ENCODE measurements at places on chromosomes 2 and 18.

GRCh38 chr2:11344342-11344955 lies at the start of gene ROCK2:
Gene ROCK2, minus strand, starts transcription at chr2:11344636. Its CDS starts 500 bp downstream, at chr2:11344136.
- DNase-seq = peak; percentile 22

GRCh38 chr2:241733391-241734207 lies 831 bp upstream of the D2HGDH start:
- DNase-seq = no peak

- no peak for DNase-seq
These were observed 779.8 kb downstream of the RNF144A start for GRCh38 chr2:7697052-7697451.

GRCh38 chr2:215378045-215378444 lies 57.8 kb downstream of the FN1 start:
- no peak for DNase-seq

GRCh38 chr2:75459565-75460310 lies 101.0 kb downstream of the EVA1A start:
- DNase-seq = no peak

DNA sequence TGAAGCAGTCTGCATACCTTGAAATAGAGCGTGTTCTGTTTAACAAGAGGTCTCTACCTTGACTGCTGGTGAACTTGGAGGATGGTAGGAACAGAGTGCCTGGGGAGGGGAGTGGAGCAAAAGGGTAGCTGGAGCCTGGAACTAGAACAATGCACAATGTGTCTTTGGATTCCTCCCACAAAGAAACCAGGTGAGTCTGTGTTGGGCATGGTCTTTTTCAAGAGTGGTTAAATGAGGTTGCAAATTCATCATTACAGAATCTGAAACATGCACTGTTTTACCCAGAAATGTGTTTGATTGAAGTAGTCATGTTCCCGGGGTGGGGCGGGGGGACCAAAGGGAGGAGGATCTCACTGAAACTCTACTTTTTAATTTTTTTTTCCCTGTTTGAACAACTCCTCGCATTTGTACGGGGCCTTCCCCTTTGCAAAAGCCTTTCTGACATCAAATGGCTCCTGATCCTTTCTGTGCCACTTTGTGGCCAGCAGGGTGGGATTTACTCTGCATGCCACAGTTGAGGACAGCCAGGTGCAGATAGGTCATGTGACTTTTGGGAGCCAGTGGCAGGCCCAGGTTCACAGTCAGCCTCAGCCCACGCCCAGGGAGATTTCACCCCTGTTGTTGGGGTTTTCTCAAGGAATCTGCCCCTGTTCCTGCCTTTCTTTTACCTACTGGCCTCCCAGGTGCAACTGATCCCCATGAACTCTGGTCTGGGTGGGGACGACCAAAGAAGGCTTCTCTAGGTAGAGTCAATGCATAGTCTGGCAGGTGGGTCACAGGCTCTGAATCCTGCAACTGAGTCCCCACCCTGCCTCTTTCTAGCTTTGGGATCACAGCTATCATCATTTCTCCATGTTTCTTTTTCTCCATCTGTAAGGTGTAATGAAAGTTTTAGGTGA lies 28.2 kb downstream of the MYCN start:
- no peak for DNase-seq

GRCh38 chr2:190794790-190795189 lies 85.8 kb upstream of the GLS start:
- DNase-seq = no peak

- no peak for DNase-seq
These were observed 522.0 kb downstream of the SPAG16 start for GRCh38 chr2:213806125-213806726.
